NCI-H774 (cell line): ENCODE measurements at places on chromosomes 16 and 17.
A peak's percentile ranks its signal among the peaks of the same experiment; 100 is the strongest.

DNA sequence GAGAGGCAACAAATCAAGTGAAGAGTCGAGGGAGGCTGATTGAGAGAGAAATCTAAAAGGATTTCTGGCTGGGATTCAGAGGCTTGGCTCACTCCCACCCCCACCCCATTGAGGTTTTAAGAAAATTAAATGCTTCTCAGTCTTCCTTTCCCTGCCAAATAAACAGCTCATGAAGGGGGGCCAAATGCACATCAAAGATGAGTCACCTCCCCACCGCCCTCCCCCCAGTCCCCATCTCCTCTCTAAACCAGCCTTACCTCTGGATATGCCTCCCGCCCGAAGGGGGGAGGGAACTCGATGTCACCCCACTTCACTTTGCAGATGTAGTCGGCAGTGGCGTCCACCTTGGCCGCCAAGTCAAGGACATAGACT, 11.6 kb downstream of the ACLY start:
- no peak for DNase-seq

GRCh38 chr17:47323382-47324223, at the start of gene EFCAB13:
Gene EFCAB13 (plus strand): TSS chr17:47323955. CDS start chr17:47328354, 4,399 bp downstream.
- DNase-seq: peak; percentile 96

GRCh38 chr16:3915426-3916260, 35.1 kb upstream of the CREBBP start:
- no peak for DNase-seq

- no peak for DNase-seq
Observed at GRCh38 chr17:76957678-76958464, 89.7 kb downstream of the MGAT5B start.

- DNase-seq: no peak
Observed at GRCh38 chr17:39194089-39194984, 3.1 kb downstream of the CACNB1 start.

DNA sequence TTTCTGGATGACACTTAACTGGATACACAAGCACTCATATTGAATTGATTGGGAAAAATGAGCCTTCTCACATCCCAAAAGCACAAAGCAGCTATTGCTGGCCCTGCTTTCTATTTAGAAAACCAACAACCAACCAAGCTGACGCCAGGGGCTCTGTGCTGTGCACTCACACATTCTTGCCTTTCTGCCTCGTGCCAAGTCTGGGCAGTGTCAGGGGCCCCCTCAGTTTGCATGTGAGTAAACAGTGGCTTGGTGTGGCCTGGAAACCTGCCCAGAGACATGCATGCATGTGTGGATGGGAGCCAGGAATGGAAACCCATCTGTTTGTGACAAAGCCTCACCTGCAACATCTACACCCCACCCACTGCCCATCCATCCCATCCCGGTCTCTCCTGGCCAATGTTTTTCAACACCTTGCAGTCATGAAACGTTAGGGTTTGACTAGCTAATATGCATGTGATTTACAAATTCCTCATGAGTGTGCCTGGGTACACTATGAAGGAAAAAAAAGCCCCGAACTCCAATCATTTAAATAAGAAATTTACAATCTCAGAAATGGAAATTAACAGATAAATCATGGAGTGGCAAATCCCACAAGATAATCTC, 20.4 kb downstream of the MIEF2 start:
- DNase-seq: no peak

DNA sequence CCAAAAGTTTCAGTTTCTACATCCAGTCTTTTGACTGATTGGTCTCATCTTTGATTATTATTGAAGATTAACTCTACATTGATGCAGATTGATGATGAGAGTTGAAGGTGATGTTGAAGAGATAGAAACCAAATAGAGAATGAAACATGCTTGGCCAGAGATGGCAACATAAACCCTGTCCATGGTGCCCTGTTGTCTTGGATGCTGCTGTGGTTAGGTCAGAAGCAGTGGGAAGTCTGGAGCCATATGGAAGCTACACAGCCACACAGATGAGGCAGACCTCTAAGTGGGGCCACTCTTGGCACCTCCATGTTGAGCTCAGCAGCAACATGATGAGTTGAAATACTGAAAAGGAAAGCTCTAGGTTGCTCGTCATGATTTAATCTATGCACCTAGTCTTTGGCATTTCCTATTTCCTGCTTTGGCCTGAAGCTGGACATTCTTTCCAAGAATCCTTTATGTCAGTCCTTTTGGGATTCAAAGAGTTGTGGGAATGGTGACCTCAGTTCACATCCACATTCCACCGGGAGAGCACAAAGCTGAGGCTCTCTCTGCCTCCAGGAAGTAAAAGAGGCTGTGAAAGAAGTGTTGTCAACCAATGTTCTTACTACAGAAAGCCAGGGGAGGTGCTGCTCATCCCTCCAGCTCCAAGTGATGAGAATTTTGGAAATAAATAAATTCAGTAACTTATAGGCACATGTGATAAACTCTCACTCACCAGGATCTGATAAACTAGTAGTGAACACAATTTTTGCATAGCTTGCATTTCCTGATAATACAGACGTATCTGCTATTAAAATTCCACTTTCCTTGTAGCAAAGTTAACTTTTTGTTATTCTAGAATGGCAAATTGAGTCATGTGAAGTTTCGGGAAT, 127.7 kb upstream of the MAF start:
- DNase-seq: no peak

GRCh38 chr16:77166726-77167125, 24.3 kb upstream of the MON1B start:
- no peak for DNase-seq

DNA sequence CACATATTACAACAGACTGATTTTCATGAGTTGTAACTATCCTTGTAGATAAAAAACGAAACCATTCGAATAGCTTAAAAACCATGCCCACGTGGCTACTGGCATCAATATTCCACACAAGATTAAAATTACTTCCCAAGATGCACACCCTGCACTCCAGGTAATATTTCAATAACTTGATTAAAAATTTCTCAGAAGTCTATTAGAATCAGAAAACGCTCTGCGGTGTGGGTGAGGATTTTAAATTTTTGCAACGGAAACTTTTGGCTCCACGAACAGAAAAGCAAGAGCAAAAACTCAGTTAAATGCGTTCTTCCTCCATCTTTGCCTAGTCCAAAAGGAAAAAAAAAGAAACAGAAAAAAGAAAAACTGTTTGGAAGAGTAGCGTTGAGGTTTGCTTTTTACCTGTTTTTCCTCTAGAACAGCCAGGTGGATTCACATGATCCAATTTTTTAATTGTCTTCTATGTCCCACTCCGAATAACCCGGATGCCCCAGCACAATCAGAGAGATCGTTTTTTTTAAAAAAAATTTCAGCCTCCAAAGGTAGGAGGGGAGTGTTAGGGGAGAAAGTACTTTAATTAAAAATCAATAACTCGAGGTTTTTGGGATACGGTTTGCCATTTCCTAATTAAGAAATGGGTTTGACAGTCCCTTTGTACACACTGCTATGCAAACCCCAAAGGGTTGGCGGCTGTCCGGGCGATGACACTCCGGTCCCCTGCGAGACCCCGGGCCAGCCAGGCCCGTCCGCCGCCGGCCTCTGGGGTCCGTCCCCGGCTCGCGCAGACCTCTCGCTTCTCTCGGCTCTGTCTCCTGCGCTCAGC, 708 bp upstream of the NFAT5 start:
- DNase-seq: no peak

DNA sequence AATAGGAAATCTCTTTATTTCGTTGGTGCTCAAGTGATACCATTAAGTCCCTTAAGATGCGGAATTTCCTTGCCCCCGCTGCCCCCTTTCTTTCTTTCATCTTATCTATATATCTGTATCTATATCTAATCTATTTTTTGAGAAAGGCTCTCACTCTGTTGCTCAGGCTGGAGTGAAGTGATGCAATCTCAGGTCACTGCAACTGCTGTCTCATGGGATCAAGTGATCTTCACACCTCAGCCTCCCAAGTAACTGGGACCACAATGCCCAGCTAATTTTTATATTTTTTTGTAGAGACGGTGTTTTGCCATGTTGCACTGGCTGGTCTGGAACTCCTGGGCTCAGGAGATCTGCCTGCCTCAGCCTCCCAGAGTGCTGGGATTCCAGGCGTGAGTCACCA, 693.5 kb downstream of the WWOX start:
- DNase-seq: no peak

- DNase-seq: no peak
Observed at GRCh38 chr16:15736529-15736928, 86.5 kb downstream of the NDE1 start.

- DNase-seq: no peak
Observed at GRCh38 chr16:89971495-89972243, 23.1 kb downstream of the DEF8 start.

DNA sequence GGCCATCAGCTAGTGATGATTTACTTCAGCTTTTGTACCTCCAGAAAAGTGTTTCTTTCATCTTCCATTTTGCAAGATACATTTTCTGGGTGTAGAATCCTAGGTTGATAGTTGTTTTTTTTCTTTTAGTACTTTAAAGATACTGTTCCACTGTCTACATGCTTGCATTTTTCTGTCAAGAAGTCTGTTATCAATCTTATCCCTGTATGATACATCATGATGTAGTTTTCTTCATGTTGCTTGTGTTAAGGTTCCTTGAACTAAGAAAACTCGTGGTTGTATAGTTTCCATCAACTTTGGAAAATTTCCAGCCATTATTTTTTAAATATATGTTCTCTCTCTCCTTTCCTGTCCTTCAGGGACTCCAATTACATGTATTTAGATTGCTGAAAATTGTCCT, 24.1 kb downstream of the DYNLL2 start:
- no peak for DNase-seq

DNA sequence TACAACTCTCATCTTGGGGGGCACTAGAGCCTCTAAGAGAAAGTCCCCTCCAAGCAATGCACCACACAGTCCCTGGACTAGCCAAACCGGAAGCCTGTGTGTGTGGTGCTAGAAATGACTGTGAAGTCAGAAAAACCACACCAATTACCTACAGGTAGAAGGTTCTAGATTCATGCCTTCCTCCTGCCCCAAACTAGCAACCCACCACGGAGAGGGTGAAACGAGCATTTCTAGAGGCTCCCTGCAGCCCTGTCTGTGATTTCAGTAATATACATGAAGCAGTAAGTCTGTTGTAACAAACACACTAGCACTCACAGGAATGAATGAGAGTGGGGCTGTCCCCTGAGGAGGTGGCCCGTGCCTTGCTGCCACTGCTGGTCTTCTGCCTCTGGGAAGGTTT, 13.6 kb downstream of the ZFHX3 start:
- DNase-seq: no peak
